HuH-7 (cell line): ENCODE measurements at places on chromosomes 5 and 9.
A peak's percentile ranks its signal among the peaks of the same experiment; 100 is the strongest.

DNA sequence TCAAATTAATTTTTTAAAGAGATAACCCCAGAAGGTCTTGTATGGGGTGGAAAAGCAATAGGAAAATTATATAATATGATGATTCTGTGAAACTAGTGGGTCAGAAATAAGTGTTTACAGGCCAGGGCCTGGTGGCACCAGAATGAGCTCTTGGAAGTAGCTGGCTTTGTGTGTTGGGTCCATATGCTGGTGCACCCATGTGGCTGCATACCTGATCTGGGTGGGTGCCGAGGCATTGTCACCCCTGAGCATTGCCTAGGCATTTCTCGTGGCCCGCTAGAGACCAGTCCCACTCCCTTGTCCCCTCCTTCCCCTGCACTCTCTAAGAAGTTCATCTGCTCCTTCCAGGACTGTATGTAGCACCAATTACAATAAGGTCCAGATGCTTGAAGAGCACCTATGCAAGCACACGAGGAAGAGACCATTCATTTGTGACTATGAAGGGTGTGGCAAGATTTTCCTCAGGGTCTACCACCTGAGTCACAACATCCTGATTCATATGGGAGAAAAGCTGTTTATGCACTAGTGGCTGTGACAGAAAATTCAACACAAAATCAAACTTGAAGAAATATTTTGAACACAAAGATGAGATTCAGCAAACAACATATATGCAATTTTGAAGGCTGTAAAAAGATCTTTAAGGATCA lies 19.8 kb upstream of the IL33 start:
- no peak for DNase-seq

DNA sequence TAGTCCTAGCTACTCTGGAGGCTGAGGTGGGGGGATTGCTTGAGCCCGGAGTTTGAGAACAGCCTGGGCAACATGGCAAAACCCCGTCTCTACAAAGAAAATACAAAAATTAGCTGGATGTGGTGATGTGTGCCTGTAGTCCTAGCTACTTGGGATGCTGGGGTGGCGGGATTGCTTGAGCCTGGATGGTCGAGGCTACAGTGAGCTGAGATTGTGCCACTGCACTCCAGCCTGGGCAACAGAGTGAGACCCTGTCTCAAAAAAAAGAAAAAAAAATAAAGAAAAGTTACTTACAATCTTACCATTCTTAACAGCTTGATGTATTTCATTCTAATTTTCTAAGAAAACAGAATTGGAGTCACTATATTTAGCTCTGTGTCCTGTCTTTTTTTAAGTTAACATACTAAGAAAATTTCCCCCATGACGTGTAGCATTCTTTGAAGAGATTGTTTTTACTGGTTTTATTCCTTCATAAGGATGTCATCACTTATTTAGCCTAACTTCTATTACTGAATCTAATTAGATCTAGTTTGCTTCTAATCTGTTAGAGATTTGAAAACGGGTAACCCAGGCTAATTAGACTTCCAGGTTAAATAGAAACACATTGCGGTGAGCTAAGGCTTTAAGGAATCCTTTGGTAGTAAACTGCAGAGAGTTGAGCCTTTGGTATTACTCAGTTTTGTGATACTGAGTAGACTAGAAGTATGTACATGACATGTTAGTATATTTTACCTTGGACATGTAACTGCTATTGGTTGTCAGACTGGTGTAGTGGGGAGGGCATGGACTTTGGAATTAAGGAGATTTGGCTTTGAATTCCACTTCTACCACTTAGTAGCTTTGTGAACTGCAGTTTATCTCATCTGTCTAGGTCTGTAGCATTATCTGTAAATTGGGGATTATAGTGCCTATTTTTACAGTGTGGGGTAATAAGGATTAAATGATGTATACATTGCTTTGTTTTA lies 24.0 kb downstream of the HSPA4 start:
- no peak for DNase-seq

DNA sequence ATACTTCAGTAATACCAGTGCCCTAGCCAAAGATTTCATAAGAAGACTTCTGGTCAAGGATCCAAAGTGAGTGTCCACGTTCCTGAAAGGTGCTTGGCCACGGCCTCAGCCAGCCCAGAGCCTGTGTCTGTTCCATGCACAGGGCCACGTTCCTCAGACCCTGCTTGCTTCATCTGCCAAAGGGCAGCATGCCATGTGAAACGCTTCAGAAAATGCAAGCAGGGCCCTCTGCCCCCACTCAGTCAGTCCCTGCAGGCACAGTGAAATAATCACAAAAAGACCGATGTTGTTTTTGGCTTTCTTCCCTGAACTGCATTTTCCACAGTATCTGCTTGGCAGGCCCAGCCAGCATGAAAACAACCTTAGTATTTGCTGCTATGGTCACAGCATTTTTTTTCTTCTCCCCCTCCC lies 85.5 kb upstream of the CTSL start:
- DNase-seq, result no peak

DNA sequence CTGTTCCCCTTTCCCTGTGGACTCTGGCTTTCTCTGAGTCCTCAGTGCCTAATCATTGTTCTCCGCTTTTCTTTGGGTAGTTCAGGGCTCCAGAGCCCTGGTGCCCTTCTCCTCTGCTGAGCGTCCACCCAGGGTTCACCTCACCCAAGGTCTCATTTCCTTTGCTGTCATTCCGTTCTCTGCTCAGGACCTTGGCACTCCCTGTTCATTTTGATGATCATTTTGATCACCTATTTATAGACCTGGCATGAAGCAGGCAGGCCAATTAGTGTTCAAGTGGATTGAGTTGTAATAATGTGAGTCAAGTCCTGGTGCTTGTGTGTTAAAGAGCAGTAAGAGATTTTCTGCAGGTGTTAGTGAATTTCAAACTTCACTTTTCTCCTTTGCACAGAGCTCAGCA lies 3.6 kb downstream of the TRIO start:
- DNase-seq, result no peak

DNA sequence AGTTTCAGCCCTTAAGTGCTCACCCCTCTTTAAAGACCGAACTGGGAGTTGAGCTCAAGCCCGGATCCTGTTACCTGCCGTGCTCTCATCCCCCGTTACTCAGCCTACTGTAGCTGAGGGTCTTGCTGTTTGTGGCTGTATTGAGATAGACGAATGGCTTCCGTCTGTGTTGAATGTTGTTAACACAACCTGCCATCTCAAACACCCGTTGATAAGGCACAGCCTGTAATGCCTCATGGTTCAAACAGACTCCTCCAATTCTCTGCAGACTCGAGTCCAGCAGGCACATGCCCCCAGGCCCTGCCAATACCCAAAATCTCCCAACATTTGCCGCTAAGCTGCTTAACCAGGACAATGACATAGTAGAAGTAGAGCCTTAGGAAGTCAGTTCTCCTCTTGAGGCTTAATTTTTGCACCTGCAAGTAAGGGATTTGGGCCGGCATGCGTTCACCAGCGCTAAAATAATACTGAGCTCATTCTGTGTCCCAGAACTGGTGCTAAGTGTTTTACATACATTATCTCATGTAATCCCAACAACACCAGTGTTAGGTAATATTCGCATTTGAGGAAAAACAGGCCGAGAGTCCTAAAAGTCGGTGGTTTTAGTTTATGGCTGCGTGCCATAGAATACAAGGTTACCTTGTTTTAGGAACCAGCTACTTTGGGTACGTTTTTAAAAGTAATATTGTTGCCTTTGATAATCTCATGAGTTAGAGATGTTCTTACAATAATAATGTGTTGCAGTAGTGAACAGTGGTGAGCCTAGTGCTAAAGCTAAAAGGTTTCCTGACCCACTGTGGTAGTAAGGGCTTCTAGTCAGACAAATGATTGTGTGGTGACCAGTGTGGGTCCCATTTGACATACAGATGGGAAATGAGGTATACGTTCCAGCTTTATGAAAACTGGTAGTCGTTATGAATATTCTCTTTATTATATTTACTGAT lies 1.5 kb upstream of the RFX3 start:
- peak; percentile 10 for DNase-seq

DNA sequence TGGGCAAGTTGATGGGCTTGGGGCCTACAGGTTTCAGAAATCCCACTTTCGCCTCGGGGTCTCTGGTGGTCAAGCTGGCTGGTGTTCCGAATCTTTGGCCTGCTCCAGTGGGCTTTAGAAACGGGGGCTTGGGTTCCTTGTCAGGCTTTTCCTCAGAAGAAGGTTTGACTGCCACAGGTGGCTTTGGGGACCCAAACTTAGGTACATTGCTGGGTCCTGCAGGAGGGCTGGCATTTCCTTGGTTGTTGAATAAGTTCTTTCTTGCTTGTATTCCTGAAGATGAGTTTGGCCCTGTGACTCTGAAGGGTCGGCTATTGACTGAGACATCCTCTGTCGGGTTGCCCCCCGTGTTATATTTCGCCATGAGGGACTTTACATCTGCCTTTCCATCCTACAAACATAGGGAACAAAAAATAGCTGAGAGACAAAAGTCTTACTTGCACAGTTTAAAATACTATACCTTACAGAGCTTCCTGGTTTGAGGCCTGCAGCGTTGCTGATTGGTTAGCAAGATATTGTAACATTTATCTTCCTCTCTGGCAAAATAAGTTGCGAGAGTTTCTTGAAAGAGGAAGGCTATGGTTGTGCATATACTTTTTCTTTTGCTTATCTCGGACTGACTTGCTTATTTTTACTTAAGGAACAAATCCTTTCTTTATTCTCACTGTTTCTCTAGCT lies 16.6 kb downstream of the FYB1 start:
- DNase-seq, result no peak

DNA sequence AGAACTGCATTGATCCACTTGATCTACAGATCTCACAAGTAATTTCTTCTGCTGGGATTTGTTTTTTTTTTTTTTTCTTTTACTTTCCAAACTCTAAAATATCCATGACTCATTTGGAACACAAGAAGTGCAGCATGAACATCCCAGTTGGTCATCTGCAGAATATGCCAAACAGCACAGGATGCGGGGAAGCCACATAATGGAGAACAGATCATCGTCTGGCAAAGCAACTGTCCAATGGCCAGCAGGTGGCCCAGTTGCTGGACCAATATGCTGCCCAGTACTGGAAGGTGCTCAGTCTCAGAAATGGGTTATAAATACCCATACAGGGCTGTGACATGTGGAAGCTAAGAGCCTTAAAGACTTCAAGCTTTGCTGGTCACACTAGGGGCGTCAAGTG lies 221.3 kb upstream of the TAS2R1 start:
- DNase-seq, result no peak

- DNase-seq, result no peak
Measured at GRCh38 chr9:101226161-101226560, 158.6 kb downstream of the BAAT start.

- DNase-seq, result peak; percentile 80
Measured at GRCh38 chr5:75717082-75717922, at the start of gene POC5. Gene POC5 (minus strand): TSS chr5:75717437. CDS start chr5:75712937, 4,500 bp downstream.

DNA sequence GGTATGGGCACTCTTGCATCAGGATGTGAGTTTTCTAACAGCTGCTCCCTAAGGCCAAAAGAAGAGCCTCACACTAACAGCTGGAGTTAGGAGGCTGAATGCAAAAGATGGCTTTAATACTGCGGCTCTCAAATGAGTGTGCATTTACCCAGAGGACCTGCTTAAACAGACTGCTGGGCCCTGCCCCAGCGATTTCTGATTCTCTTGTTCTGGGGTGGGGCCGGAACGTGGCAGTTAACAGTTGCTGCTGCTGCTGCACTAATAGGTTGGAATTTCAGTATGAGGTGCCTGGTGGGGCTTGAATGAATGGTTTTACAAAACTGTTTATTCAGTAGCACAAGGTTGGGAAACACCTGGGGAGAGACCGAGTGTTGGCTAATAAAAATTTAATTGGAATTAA lies 26.1 kb downstream of the HMGCR start:
- no peak for DNase-seq
